ENCODE measurements at places on chromosomes 16 and 17.
A peak's percentile ranks its signal among the peaks of the same experiment; 100 is the strongest.

DNA sequence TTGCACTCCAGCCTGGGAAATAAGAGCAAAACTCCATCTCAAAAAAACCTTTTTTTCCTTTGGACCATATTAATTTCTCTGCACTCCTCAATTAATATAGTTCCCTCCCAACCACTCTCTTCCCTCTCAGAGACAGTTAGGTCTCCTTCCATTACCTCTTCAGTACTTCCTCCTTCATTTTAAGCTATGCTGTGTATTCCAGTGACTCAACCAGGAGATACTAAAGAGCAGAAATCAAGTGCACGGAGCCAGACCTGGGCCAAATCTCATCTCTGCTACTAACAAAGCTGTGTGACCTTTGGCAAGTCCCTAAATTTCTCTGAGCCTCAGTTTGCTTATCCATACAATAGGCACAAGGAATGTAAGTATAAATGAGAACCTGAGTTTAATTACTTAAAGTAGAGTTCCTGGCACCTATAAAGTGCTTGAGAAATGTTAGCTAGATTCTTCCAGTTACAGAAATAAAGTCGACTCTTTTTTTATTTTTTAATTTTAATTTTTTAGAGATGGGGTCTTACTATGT lies 8.5 kb downstream of the PECAM1 start:
- no peak for DNase-seq

DNA sequence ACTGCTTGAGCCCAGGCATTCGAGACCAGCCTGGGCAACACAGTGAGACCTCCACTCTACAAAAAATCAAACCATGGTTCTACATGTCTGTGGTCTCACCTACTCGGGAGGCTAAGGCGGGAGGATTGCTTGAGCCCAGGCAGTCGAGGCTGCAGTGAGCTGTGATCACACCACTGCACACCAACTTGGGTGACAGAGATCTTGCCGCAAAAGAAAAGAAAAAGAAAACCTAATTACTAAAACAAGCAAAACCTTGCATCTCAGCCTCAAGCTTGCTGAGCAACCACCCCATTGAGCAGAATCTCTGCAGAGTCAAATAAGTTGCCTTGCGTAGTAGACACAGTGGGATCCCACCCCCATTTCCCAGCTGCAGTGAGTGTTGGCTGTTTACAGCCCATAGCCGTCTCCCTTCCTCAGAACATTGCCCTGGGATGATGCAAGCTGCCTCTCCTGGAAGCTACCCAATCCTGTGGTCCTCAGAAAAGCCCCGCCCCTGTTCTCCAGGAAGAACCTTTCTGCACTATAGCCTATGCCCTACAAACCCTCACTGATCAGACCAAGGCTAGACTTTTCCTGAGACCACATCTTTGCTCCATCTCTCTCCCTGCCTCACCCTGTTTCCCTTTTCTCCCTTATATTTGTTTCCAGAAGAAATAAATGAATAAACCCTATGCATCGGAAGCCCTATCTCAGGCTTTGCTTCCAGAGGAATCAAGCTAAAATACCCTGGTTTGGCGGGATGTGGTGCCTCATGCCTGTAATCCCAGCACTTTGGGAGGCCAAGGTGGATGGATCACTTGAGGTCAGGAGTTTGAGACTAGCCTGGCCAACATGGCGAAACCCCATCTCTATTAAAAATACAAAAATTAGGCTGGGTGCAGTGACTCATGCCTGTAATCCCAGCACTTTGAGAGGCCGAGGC lies 16.7 kb upstream of the ERN2 start:
- DNase-seq, result no peak

DNA sequence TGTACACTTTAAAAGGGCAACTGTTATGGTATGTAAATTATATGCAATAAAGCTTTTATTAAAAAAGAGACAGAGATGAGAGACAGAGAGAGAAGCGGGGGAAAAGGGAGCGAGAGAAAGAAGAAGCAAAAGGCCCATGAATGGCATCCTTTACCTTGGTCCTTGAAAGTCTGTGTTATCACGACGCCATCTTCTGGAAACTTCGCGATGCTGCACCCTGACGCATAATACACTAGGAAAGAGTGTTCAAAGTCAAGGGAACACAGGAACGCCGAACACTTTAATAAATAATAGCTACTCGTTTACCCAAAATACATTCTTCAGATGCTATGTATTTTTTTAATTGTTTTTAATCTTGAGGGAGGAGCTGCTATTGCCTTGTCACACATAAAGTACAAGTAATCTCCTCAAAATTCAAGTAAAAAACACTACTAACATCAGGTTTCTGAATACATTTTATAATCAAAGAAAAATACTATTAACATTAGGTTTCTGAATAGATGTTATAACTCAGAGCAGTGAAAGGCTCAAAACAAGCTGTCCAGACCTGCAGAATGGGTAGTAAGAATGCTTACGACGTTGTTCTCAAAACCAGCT lies 23.0 kb upstream of the SLC38A8 start:
- no peak for DNase-seq

- peak; percentile 31 for DNase-seq
These were observed 51.1 kb downstream of the SF3B3 start for GRCh38 chr16:70574595-70575271.

DNA sequence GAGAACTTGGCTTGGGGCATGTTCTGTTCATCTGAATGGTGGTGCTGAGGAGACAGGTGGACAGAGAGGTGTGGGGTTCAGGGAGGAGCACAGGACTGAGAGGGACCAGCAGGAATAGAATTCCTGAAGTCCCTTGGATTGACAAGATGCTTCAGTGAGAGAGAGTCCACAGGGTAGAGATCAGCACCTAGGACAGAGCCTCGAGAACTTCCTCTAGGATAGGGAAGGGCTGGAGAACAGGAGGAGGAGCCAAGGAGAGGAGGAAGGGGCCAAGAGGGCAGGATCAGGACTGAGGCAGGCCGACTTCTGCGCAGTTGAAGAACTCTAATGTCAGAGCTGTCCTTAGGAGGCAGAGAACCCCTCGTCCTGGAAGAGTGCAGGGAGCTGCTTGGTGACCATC lies 138.4 kb downstream of the PRKCB start:
- DNase-seq, result no peak

GRCh38 chr17:45700171-45701090 lies 83.7 kb upstream of the CRHR1 start:
- no peak for DNase-seq

DNA sequence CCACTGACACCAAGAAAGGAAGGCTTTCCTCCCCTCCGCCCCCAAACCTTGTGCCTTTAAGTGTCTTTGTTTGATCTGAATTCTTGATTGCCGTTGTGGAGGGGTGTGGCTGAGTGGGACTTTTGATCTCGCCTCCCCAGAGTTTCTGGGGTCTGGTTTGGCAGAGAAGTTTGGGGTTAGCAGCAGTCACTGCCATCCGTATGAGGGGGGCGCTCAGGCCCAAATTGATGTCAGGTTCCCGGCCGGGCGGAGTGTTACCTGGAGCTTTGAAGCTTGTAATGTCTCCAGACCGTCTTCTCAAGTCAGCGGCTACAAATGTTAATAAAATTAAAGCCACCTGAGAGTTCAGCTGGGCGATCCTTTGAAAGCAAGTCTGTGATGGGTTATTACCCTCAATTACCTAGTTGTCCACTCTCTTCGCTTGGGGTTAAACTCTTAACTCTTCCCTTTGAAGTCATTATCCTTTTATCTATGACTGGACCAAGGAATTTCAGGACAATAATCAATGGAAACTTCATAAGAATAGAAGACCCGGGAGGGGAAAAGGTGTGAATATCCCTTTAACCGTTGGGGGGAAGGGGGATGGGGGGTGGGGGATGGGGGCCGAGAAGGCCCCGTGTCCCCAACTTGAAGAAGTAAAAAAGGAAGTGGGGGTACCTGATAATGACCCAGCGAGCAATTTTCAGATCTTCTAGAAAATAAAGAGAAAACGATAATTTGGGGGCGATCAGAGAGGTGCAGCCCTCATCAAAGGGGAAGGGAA lies 31.8 kb upstream of the AXIN2 start:
- no peak for DNase-seq

DNA sequence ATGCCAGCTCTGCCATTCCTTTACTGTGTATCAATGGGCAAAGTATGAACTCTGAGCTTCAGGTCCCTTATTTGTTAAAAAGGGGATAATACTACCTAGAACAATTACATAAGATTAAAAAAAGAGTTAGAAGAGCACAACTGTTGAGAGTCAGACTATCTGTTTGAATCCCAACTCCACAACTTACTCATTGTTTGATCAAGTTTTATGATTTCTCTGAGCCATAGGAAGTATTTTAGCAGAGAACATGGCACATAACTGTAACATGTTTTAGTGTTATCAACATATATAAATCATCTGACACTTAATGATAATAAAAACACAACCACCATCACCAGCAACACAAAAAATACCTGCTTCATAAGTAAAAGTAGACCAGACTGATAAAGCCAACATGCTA lies 421.3 kb downstream of the ZFHX3 start:
- no peak for DNase-seq

GRCh38 chr17:74838274-74838673 lies 21.4 kb downstream of the GRIN2C start:
- no peak for DNase-seq

All from sciatic nerve (tissue), 2 donors.